ENCODE measurements at places on chromosomes 4 and X.

GRCh38 chr4:175253184-175253902 lies 335.2 kb downstream of the ADAM29 start:
- peak; percentile 7 for DNase-seq

DNA sequence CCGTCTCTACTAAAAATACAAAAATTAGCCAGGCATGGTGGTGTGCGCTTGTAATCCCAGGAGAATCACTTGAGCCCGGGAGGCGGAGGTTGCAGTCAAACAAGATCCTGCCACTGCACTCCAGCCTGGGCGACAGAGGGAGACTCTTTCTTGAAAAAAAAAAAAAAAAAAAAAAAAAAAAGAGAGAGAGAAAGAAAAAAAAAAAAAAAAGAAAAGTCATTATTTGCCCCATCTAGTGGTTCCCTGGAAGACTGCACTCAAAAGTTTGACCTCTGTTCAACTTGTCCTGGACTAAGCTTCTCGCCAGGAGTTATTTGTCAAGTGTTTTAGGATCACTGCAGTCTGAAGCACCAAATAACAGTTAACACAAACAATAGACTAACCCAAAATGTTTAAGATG lies 45.3 kb upstream of the KCTD8 start:
- DNase-seq = peak; percentile 11

DNA sequence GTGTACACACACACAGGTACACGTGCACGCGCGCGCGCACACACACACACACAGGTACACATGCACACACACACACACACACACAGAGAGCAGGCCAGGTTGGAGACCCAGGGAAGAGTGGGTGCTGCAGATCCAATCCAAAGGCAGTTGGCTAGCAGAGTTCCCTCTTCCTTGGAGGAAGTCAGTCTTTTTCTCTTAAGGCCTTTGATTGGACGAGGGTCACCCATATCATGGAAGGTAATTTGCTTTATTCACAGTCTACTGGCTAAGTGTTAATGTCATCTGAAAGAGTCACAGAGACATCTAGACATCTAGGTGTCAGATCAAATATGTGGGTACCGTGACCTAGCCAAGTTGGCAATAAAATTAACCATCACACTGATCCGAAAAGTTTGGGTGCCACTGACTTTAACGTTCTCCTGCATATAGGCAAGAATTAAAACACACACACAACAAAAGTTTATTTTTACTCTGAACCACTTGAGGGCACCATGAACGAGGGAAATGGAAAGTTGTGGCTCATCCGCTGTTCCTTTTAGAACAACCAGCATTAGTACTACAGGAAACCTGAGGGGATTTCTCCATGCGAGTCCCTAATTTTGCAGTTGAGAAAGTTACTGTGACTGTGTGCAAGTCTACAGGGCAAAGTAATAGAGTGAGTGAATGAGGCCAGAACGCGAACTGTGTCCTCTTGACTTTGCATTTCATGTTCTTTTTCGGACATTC lies 66.0 kb upstream of the STOX2 start:
- no peak for DNase-seq

DNA sequence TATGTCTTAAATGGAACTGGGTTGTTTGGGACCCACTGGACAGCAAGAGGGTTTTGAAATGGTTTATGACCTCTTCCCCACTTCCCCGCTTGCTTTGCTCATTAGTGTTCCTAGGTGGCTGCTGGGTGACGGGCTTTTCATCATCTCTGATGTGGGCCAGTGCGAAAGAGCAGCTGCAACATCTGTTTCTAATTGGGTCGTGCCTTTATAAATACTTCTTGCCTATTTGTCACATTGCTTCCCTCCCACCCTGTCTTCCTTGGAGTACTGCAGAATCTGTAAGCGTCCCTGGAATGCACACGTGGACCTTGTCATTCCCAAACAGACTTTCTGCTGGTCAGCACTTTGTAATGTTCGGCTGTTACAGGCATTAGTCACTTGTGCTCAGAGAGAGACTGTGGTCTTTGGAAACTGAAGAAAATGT lies 35.2 kb downstream of the SEPTIN11 start:
- no peak for DNase-seq

- DNase-seq = no peak
These were observed 364.4 kb upstream of the INTU start for GRCh38 chr4:127268367-127268766.

DNA sequence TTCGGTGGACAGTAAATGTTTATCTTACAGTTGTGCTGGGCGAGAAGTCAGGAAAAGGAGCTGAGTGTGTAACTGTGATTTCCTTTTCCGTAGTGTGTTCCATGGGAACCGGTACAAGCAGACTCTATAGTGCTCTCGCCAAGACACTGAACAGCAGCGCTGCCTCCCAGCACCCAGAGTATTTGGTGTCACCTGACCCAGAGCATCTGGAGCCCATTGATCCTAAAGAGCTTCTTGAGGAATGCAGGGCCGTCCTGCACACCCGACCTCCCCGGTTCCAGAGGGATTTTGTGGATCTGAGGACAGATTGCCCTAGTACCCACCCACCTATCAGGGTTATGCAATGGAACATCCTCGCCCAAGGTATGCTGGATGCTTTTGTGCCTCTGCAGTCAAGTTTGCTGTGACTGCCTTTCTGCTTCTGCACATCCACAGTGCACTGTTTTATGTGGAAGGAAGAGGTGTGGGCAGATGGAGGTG lies 27.4 kb downstream of the NOCT start:
- no peak for DNase-seq

DNA sequence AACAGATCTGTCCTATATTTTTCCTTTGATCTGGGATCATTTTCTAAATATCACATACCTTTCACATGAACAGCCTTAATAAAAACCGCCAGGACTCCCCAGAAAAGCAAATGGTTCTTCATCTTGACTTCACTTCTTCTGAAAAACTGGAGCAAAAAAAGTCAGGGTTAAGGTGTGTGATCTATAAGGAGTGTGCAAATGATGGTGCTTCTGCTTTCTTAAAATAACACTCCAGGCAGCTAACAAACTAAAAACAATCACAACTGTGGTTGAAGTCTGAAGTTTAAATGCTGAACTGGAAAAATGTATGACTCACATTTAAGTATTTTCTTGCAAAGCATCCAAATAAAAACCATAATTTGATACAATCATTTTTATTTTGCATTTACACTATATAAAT lies at the start of gene JCHAIN:
Gene JCHAIN, minus strand, starts transcription at position 140 of the 400 bp plus-strand sequence. Its CDS starts 18 bp downstream, at position 122.
- DNase-seq = no peak

GRCh38 chr4:32087211-32087610 lies 1367.0 kb downstream of the PCDH7 start:
- DNase-seq = no peak

DNA sequence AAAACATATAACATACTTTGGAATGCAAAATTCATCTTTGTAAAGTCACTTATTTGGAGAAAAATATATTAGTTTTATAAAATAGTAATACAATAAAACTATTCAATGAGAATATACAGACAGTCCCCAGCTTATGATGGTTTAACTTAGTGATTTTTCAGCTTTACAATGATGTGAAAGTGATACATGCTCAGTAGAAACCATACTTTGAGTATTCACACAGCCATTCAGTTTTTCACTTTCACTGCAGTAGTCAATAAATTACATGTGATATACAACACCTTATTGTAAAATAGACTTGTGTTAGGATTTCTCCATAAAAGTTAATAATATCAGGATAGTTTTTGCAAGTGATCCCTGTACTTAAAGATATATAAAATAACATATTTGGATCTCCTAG lies 436.0 kb downstream of the CENPC start:
- DNase-seq = no peak

GRCh38 chrX:31099536-31100090 lies 27.8 kb upstream of the FTHL17 start:
- peak; percentile 41 for DNase-seq

GRCh38 chr4:76716658-76717057 lies 181.3 kb downstream of the SOWAHB start:
- no peak for DNase-seq

DNA sequence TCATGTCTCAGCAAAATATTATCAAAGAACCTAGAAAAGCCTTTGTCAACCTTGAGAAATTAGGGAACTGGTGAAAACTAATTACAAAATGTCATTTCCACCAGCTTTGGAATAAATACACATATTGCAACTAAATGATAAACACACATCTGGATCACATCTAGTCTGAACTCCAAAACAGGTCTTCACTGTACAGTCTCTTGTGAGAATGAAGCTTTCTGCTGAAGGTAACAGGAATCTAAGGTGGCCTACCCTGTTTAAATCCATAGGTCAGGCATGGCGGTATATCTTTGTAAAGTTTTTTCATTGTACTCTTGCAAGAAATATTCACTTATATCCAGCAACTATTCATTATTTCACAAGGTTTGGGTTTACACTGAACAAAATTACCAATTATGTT lies 1.7 kb downstream of the SH3D19 start:
- DNase-seq = no peak

DNA sequence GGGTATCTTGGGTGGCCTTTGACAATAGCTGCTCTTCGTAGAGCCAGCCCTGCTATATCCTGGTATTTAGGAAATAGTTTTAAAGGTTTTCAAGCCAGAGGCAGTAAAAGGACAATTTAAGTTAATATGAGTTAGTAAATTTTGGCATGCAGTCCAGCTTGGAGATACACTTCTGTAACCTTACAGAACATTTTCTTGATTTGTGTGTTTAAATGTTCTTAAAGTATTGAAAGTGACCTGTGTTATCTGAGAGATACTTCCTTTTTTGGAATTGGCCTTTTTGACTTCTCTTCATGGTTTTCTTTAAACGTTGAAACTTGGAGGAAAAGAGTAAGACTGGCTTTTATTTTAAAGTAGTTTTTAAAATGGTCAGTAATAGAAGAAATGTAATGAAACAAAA lies 25.5 kb downstream of the PDLIM5 start:
- DNase-seq = no peak

DNA sequence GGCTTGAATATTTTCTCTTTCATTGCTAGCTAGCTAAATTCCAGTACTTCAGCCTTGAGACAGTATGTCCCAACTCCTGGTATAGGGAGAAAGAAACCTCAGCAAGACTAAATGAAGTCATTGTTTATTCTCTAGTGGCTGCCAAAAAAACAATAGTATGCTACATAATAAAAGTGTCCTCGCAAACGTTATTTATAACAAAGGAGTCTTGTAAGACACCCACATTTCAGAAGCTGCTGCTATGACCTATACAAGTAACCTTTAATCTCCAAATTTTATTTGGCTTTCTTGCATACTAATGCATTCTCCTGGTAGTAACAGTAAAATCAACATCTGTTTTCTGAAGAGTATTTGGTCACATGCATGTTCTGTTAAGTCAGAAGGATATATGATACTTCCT lies 28.8 kb downstream of the NEK1 start:
- no peak for DNase-seq

- DNase-seq = no peak
These were observed 10.7 kb upstream of the HCCS start for GRCh38 chrX:11100281-11101035.

DNA sequence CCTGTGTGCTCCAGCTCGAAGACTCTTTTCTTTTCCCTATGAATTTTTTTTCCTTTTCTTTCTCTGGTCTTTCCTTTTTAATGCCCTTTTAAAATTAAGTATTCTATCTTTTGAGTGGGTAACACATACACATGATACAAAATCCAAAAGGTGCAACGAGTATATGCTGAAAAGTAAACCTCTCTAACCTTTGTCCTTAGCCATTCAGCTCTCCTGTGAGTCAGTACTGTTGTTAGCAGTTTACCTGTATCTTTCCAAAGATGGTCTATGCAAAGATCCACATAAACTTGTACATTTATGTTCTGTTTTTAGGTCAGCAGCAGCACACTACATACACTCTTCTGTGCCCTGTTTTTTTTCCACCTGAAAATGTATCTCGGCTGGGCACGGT lies 28.7 kb downstream of the SLC25A43 start:
- DNase-seq = no peak

DNA sequence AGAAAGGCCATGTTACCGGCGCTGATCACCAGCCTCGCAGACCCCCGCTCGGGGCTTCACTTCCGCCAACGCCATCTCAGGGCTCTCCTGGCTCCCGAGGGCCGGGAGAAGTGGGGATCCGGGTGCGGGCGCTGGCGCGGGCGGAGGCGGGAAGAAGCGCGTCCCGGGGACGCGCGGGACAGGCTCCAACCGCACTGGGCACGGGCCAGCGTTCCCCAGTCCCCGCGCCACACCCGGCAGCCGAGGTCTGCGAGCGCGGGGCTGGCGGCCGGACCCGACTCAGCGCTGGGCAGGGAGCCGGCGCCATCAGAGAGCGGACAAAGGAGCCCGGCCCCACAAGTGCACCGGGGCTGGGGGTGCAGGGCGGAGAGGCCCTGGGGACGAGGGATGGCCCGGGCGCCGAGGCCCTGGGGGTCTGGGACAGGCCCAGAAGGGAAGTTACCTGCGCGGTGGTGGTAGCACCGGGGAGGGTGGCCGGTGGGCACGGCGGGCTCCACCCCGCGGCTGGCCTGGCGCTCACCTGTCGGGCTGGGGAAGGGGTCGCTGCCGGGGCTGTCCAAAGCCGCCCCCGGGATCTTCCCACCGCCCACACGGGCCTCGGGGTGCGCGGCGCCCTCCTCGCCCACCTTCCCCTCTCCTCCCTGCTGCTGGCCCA lies 449 bp downstream of the CTPS2 start:
- peak; percentile 20 for DNase-seq
